ENCODE measurements at places on chromosomes 7 and 10.

DNA sequence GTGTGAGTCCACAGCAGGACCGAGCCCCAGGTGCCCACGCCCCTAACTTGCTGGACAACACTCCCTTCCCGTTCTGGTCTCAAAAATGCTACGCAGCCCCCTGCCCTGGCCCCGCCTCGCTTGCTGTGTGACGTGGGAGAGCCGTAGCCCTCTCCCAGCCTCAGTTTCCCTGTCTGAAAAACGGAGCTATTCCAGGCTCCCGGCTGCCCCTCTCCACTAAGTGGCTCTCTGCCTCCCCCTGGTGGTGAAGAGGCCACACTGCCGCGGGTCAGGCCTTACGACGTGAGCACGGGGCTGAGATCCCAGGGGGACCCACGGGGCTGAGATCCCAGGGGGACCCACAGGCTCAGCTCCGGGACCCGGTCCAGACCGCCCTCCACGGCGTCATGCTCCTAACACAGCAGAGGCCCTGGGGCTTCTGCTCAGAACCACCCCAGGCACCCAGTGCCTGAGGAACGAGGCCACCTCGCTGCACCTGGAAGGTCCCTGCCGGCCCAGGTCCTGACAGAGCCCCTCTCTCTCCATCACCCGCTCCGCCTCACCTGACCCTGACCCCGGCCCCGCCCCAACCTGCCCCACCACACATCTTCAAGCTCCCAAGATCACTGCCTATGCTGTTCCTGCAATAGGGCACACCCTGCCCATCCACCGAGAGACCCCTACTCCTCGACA is 26.7 kb downstream of the MICALL2 start:
- no peak for DNase-seq

- no peak for DNase-seq
Measured at GRCh38 chr10:34191406-34191805, 623.7 kb downstream of the PARD3 start.

DNA sequence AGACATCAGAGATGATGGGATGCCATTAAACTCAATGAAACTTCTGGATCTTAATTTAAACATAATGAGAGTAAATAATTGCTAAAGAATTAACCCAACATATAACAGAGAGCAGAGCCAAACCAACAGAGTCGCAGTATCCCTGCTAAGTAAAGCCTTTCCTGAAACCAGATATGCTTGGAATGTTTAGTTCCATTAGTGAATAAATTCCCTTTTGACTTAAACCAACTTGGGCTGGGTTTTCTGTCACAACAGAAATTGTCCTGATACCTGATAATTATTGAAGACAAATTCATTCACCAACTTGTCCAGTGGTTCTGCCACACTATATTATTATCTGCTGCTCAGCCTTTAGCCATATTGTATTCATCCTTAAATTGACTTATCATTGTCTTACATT is 286.7 kb downstream of the FZD1 start:
- no peak for DNase-seq

GRCh38 chr10:92855560-92855959 is 7.2 kb downstream of the EXOC6 start:
- DNase-seq, result no peak

GRCh38 chr10:113895018-113895417 is 40.6 kb downstream of the NHLRC2 start:
- DNase-seq, result no peak

DNA sequence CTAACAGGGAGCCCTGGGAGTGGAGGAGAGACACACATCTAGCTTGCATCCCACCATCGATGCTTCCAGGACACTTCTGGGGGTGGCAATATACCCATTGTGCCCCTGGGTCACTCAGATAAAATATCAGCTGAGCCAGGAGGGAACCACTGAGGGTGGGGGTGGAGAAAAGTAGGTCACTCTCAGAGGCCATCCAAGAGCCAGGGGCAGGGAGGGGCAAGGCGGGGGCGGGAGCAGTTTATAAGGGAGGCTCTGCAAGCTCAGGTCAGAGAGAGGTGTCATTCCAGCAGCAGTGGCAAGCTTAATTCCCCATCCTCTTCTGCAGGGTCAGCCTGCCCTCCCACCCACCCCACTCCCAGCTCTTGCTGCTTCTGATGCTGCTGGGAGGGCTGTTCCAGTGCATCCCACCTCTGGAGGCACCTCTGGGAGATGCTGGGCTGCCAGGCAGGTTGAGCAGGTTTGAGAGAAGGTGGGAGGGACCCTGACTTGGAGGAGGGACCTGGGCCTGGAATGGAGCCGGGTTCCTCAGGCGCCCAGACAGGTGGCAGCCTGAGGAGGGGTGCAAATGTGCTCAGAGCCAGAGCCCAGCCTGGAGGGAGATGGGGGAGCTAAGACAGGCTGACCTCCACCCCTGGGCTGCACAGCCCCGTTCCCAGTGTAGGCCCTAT is 20.1 kb upstream of the TLX1 start:
- DNase-seq, result no peak

DNA sequence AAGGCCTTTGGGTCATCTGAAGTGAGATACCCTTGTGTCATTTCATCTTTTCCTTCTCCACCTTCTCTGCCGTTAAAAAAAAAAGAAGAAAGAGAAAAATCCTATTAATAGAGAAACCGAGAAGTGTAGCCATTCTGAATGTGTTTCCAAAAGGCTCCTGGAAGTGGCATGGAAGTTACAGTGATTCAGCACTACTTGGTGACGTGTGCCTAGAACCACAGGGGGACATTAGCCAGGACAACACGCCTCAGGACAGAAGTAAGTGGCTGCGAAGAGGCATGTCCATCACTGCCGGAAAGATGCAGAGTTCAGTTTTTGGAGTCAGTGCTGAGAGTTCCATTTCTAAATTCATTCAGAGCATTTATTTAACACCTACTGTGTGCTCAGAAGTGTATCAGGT is 6.3 kb downstream of the HTRA1 start:
- DNase-seq, result no peak

- no peak for DNase-seq
Measured at GRCh38 chr7:74023092-74023536, 4.9 kb upstream of the ELN start.

GRCh38 chr7:154416714-154417113 is 364.5 kb downstream of the DPP6 start:
- DNase-seq, result no peak

- DNase-seq, result no peak
Measured at GRCh38 chr7:14850039-14850438, 52.5 kb downstream of the DGKB start.

DNA sequence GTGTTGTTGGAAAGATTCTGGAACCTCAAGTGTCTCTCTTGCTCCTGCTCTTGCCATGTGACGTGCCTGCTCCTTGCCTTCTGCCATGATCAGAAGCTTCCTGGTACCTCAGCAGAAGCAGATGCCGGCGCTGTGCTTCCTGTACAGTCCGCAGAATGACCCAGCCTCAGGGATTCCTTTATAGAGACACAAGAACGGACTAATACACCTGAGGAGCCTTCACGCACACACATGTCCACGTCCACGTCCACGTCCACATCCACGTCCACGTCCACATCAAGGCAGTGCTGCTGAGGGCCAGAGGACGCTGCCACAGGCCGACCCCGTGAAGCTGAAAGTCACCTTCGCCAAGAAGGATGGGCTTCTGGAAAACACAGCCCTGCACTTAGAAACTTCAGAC is 190.1 kb downstream of the MAD1L1 start:
- no peak for DNase-seq

DNA sequence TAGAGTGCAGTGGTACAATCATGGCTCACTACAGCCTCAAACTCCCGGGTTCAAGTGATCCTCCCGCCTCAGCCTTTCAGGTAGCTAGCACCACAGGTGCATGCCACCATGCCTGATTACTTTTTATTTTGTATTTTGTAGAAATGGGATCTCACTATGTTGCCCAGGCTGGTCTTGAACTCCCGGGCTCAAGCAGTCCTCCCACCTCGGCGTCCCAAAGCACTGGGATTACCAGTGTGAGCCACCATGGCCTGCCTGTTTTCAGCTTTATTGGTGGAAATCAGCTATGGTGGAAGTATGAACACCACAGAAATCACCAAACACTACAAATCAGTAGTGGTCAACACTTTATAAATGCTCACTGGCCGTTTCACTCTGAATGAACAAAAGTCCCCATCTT is 299.9 kb upstream of the LYZL1 start:
- no peak for DNase-seq

DNA sequence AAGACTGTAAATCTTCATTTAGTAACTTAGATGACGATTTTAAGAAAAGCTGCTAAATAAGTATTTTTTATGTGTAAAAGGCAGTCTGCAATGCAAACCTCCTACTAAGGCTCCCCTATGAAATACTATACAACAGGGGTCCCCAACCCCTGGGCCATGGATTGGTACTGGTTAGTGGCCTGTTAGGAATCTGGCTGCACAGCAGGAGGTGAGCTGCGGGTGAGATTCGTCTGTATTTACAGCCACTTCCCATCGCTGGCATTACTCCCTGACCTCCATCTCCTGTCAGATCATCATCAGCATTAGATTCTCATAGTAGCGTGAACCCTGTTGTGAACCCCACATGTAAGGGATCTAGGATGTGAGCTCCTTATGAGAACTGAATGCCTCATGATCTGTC is 580.4 kb downstream of the MAGI2 start:
- DNase-seq, result no peak

- no peak for DNase-seq
Measured at GRCh38 chr10:70885481-70885880, 2.9 kb downstream of the PCBD1 start.

DNA sequence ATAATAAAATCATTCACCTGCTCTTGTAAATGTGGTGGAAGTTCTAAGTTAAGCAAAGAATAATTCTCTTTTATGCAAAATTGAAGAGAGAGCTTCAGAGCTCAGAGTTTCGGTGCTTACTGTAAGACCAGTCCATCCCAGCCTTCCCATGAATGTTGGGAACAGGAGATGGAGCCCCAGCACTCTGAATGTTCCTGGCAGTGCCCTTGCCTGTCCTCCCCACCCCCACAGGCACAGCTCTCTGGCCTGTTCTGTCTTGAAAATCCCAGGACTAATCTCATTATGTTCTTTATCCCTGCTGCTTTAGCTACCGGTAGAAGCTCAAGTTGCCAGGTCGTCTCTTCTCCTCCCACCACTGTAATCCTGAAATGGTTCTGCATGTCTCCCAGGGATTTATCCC is 29.1 kb upstream of the LHFPL3 start:
- DNase-seq, result no peak
